ENCODE measurements at places on chromosomes 1 and 21. TPM values are rescaled to one million over a fixed set of nuclear protein-coding genes. Genes with fewer than 3 reads are reported as not detected.

ACKR1 gene
- total RNA-seq: 0.58 TPM

DNA sequence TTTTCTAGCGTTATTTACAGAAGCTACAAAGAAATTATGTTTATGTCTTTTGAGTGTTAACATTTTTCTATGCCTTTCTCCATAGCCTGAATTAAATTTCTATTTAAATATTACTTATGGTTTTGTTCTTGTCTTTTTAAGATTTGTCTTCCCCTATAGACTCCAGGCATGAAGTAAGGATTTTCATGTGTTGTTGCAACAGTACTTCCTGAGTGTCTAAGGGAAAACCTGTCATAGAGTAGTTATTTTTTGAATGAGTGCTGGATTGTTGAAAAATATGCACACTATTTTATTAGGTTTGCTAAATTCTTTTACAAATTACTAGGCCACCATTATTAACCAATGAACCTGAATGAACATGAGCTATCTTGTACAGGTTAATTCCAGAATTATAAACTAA is 27.1 kb downstream of the SAMSN1 start:
- peaks cover 4% of the 10 kb centered on the region for H3K4me1 ChIP-seq
- H3K4me3 ChIP-seq: no peak overlapping the region
- no peak overlapping the region for H3K27ac ChIP-seq
- DNase-seq: no peak
- H3K36me3 ChIP-seq: peaks cover 96% of the 10 kb centered on the region
- no peaks in the 10 kb centered on the region for H3K27me3 ChIP-seq

DNA sequence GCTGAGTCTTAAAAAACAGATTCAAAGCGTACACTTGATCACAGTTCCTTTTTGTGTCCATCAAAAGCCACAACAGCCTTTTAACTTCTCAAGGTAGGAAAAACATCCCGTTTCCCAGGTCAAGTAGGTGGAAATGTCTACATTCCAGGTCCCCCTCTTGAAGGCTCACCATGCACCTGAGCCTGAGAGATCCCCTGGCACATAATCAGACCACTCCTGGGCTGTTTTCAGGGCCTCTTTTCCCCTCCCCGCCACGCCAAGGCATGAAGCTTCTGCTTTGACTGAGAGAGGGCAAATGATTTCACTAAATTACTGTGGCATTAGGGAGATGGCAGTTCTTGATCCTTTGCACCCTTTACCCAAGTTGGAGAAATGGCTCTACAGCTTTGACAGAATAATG is 21.7 kb downstream of the CNN3 start:
- H3K4me1 ChIP-seq: no peaks in the 10 kb centered on the region
- H3K27me3 ChIP-seq: peaks cover 6% of the 10 kb centered on the region
- DNase-seq: no peak
- no peak overlapping the region for H3K27ac ChIP-seq
- no peak overlapping the region for H3K4me3 ChIP-seq
- H3K36me3 ChIP-seq: no peaks in the 10 kb centered on the region

DNA sequence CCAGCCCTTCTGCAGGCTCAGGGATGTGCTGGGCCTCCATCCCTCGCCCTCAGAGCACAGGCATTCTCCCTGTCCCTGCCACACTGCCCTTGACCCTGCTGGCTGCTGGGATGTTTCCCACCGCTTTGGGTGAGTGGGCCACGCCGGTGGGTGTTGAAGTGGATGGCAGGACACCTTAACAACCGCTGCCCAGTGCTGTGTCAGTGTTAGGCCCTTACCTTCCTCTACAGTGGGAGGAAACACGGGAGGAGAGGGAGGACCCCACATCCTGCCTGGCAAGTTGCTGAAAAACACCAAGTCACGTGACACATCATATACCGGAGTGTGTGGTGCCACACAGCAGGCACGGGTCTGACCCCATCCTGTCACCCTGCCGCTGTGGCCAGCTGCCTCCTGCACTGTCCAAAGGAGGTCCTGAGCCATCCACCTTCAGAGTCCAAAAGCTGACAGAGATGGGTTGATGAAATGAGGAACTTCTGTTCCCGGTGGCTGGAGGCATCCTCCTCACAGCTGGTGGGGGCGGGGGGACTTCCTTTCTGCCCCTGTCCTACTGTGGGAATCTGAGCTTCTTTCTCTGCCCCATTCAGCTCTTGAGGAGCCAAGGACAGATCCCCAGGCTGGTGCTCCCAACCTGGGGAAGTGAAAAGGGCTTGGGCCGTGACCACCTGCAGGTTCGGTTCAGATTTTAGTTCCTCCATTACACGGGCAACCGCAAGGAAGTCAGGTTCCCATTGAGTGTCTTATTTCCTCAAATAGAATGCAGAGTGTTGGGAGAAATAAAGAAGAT is 3.2 kb upstream of the THEMIS2 start:
- peak; percentile 57 for DNase-seq
- H3K4me3 ChIP-seq: no peak overlapping the region
- no peaks in the 10 kb centered on the region for H3K27me3 ChIP-seq
- peaks cover 36% of the 10 kb centered on the region for H3K4me1 ChIP-seq

GRCh38 chr21:15301736-15302135 is 236.9 kb upstream of the NRIP1 start:
- DNase-seq: no peak
- H3K36me3 ChIP-seq: no peaks in the 10 kb centered on the region
- no peak overlapping the region for H3K4me3 ChIP-seq
- no peak overlapping the region for H3K27ac ChIP-seq
- no peaks in the 10 kb centered on the region for H3K4me1 ChIP-seq
- no peaks in the 10 kb centered on the region for H3K27me3 ChIP-seq

DNA sequence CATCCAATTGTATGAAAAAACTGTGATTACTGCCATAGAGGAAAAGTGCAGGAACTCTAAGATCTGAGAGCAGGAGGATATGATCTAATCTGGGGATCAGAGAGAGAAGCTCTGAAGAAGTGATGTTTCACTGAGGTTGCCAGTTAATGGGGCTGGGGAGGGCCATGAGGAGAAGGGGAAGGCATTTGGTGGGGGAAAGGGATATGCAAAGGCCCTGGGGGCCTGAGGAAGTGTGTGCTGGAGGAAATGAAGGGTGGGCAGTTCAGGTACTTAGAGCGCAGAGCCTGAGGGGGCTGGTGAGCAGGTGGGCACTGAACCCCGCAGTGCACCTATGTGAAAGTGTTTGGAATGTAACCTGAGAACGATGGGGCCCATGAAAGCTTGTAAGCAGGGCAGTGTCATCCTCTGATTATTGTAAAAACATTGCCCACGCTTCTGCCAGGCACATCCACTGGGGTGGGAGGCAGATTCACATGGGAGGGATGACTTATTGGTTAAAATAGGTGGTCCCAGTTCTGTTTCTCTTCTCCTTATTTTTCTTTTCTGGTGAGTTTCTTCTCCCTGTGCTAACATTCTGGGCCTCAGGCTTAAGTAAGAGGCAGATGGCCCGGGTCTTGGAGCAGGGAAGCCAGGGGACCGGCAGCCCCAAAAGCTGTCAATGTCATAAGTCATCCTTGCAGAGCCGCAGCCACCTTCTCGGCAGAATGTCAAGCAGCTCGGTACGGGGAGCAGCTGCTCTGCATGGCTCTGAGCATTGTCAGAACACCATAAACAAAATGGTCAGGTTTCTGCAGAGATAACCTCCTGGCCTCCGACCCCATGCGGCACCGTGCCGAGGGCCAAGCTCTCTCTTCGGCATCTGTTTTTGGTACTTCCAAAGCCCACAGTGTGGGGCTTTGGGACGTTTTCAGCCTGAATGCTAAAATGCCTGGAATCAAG is 492.0 kb upstream of the VAMP3 start:
- no peak overlapping the region for H3K27ac ChIP-seq
- H3K4me3 ChIP-seq: no peak overlapping the region
- no peaks in the 10 kb centered on the region for H3K36me3 ChIP-seq
- H3K4me1 ChIP-seq: no peaks in the 10 kb centered on the region
- no peak for DNase-seq

GRCh38 chr1:210746024-210746731 is 387.8 kb downstream of the KCNH1 start:
- no peaks in the 10 kb centered on the region for H3K36me3 ChIP-seq
- no peak for DNase-seq
- H3K27ac ChIP-seq: no peak overlapping the region
- H3K27me3 ChIP-seq: peaks cover 2% of the 10 kb centered on the region

- DNase-seq: peak; percentile 34
- H3K4me1 ChIP-seq: peaks cover 17% of the 10 kb centered on the region
- H3K27me3 ChIP-seq: no peaks in the 10 kb centered on the region
Measured at GRCh38 chr1:28296401-28297261, 32.2 kb upstream of the MED18 start.

DNA sequence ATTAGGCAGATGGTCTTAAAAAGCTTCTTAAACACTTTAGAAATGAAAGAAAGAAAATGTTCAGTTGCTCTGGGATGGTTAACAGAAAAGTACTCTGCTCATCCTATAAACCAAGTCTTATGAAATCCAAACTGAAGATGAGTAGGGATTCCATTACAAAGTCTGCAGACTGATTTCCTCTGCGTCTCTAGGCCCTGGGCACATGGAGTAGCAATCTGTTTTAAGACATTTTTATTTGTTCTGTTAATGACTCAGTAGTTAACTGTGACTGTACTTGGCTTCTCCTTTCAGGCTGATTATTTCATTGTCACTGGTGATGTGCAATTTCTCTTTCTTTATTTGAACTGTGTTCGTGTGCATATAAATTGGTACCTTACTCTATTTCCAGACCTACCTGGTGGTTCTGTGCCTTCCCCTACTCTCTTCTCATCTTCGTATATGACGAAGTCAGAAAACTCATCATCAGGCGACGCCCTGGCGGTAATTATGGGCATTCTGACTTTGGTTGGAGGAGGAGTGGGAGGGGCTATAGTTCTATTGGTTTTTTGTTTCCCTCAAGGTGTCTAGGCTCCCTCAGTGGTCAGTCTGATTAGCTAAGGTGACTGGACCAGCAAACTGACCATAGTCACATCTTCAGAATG is 30.6 kb downstream of the ATP1A1 start:
- peaks cover 14% of the 10 kb centered on the region for H3K4me1 ChIP-seq
- H3K27me3 ChIP-seq: no peaks in the 10 kb centered on the region
- H3K4me3 ChIP-seq: no peak overlapping the region

- H3K36me3 ChIP-seq: peaks cover 63% of the 10 kb centered on the region
- DNase-seq: no peak
- no peak overlapping the region for H3K4me3 ChIP-seq
Measured at GRCh38 chr21:43968410-43969114, 43.5 kb upstream of the TRAPPC10 start.

SEMA4A gene
- total RNA-seq: 1.9 TPM

CYP4X1 gene
- total RNA-seq: not detected

TRNP1 gene
- total RNA-seq: 2.3 TPM

PLPP3 gene
- 0.36 TPM for total RNA-seq

GRCh38 chr1:211705467-211706091 is 30.2 kb upstream of the NEK2 start:
- H3K27ac ChIP-seq: no peak overlapping the region
- no peak overlapping the region for H3K4me3 ChIP-seq
- H3K27me3 ChIP-seq: no peaks in the 10 kb centered on the region
- DNase-seq: no peak
- H3K4me1 ChIP-seq: no peaks in the 10 kb centered on the region

PRAMEF15 gene
- not detected for total RNA-seq

KRTAP21-2 gene
- total RNA-seq: not detected

PPM1J gene
- total RNA-seq: 7.1 TPM

DNA sequence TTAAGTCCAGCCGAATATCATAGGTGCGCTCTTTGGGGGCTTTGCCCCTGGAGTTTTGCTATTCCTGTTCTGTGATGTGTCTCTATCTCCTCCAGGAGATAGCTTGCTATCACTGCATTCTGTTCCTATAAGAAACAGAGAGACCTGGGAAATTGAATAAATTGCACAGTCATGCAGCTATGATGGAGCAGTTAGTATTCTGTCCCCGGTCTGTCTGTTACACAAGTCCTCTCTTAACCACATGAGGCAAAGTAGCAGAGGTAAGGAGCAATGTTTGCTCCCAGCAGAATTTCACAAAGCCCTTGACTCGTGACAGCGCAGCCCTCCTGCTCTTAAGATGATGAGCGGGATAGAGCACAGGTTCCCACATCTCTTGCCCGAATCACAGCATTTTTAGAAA is 63.9 kb upstream of the GRHL3 start:
- peaks cover 27% of the 10 kb centered on the region for H3K27me3 ChIP-seq
- DNase-seq: no peak
- no peak overlapping the region for H3K4me3 ChIP-seq
- H3K36me3 ChIP-seq: no peaks in the 10 kb centered on the region
- H3K27ac ChIP-seq: no peak overlapping the region
- peaks cover 9% of the 10 kb centered on the region for H3K4me1 ChIP-seq
